ENCODE measurements at places on chromosomes 2 and 18. TPM values are rescaled to one million over a fixed set of nuclear protein-coding genes. Genes with fewer than 3 reads are reported as not detected.

DNA sequence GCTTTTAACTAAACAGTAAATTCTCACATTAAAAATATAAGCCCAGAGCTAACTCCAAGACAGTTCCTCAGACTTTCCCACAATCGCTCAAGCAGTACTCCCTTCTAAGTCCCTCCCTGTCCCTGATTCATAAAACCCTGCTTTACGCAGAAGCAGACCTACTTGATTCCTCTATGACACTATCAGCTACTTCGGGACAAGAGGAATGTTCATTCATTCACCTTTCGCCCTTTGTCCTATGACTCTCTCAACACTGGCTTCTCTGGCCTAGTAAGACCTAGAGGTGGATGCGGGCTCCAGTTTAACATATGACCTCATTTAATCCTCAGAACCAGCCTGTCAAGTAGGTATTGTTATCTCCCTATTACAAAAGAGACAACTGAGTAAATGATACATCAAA lies 10.2 kb downstream of the LPIN2 start:
- DNase-seq: no peak

GRCh38 chr2:133970641-133971040 lies 283.2 kb upstream of the MGAT5 start:
- DNase-seq: no peak

- no peak for DNase-seq
These were observed 22.4 kb upstream of the SSB start for GRCh38 chr2:169776252-169776761.

DNA sequence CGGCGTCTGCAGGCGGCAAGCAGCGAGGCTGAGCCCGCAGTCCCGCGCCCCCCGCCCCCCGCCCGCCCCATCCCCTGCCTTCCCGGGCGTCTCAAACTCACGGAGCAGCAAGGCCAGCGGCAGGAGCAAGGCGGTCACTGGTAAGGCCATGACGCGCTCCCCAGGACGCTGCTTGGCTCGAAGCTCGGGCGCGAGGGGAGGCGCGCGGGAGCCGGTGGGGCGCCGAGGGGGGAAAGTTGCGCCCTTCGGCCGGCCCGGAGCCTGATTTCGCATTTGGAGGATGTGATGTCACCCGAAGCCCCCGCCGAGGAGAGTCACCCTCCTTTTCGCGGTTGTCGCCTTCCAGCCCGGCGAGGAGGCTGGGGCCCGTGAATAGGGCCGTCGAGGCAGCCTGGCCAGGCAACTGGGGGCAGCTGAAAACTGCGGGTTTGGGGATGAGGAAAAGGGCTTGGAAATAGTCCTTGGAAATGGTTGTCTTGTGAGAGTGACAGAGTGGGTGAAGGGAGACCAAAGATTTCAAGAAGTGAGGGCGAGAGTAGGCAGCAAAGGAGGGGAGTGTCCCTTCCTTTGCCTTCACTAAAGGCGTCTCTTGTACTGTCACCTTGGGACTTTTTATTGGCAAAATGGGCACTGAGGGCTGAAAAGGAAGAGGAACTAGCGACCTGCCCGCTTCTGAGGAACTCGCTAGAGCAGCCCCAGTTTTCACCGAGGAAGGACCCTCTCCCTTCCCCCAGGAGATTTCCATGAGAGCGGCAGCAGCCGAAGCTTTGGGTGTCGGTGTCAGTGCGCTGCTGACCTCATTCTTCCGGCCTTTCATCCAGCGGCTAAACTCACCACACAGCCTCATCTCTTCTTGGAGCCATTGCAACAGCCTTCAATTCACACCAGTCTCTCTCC lies at the start of gene CD8A:
Gene CD8A, minus strand, starts transcription at position 238 of the 897 bp plus-strand sequence. Its CDS starts 88 bp downstream, at position 150.
- DNase-seq: no peak

Gene CERKL
- polyA plus RNA-seq: 0.08 TPM

DNA sequence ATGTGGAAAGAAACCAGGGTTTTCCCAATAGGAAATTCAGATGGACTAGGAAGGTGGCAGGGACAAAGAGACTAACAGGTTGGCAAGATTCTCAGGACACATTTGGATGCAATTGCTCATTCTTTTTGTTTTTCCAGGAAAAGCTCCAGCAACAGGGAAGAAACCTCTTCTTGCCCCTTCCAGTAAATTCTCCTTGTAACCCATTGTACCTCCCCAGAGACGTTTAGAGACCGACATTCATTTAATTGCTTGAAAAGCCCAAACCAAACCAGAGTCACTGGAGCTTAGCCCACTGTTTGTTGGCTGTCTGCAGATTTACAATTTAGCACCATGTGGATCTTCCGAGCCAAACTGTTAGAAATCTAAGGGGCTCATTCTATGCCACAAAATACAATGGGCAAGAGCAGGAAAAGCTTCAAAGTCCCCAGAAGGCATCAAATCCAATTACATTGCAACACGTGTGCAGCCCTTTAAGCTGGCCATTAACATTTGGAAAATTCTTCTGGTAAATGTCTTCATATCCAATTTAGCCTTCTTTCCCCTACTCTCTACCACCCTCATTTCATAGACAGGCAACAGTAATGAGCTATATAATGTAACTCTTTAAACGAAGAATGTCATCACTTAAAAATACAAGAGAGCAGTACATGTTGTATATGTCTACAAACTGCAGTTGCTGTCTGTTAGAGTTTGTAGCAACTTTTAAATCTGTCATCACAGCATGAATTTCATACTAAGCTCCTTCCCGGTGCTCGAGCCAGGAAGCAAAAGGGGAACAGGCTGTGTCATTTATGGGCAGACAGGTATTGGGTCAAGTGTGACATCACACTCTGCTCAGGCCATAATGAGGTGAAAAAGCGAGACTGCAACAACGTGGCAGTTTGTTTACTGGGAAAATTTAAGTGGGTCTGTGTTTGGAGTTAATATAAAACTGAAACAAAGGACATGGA lies 235.6 kb upstream of the HNRNPA3 start:
- DNase-seq: no peak

DNA sequence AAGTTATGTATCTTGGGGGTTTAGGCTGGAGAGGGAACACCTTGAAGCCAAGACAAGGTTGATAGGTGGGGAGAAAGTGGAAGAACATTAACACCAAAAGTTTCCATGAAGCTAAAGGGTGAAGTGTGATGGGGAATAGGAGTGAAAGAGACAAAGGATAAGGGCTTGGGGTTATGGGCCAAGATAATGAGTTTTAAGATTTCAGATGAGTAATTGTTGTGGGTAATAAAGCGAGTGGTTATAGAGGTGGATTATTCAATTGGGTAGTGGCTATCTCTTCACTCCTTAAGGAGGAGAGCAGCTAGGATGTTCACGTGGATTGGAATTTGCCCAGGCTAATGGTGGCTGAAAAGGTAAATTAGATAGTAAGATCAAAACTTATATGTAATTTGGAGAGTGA lies 29.8 kb downstream of the EML4 start:
- no peak for DNase-seq

DNA sequence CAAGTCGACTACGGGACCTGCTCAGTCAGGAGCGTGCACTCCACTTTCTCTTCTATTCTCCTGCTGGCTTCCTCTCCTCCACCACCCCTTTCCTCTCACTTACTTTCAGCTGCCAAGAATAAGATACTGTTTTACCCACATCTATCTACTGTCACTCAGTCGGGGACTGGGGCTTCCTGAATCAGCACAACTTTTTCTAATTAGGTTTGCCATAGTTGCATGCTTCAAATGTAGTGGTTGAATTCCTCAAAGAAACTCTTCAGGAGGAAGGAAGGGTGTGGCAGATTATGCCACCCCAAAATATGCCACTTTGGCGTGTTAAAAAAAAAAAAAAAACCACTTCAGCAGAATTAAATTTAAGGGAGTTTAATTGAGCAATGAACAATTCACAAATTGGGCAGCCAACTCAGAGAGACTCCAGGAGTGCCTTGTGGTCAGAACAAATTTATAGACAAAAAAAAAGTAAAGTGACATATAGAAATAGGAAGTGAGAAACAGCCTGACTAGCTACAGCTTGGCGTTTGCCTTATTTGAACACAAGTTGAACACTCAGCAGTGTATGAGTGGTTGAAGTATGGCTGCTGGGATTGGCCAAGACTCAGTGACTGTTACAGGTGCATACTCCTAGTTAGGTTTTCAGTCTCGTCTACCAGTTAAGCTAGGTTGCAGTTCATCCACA lies 32.5 kb upstream of the RMDN2 start:
- DNase-seq: no peak

DNA sequence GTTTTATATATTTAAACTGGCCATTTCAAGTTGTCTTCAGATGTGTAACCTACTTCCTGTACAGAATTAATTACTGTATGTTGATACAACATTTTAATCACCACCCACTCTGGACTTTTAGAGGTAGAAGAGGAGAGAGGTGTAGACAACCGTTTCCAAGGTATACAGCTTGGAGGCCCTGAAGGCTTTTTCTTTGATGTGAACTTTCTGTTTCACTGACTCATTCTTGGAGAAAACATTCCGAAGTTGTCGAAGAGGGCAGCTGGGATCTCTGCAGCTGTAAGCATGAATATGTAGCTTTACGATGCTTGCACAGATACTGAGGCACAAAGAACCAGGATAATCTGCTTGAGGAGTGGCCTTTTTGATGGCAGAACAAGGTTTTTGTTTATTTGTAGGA lies 137.0 kb downstream of the NCKAP5 start:
- DNase-seq: peak; percentile 30

GRCh38 chr2:208415897-208416296 lies 9.3 kb downstream of the PTH2R start:
- DNase-seq: no peak

DNA sequence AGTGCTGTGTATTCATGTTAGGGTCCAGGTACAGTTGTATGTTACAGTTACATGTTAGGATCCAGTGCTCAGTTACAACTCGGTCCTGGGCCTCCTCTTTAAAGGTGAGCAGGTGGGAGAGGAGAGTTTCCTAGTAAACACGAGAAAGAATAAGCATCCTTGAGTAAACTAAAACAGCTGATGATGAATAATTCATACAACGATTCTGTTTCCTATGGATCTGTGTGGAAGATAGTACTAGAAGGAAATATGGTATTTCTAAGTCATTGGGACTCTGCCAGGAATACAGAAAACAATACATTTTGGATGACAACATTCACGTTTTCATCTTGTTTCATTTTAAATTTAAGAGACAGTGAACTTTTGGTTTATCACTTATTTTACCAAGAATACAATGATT lies 29.5 kb downstream of the SNTG2 start:
- no peak for DNase-seq

GRCh38 chr2:136025057-136025973 lies 39.9 kb upstream of the DARS1 start:
- DNase-seq: no peak

DNA sequence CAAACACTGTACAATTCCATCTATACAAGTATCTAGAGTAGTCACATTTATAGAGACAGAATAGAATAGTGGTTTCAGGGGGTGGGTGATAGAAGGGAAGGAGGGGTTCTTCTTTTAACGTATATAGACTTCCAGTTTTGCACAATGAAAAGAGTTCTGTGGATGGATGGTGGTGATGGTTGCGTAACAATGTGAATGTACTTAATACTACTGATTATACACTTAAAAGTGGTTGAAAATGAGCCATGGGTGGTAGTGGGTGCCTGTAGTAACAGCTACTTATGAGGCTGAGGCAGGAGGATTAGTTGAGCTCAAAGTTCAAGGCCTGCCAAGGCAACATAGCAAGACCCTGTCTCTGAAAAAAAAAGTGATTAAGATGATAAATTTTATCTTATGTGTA lies 85.8 kb downstream of the SETBP1 start:
- no peak for DNase-seq

DNA sequence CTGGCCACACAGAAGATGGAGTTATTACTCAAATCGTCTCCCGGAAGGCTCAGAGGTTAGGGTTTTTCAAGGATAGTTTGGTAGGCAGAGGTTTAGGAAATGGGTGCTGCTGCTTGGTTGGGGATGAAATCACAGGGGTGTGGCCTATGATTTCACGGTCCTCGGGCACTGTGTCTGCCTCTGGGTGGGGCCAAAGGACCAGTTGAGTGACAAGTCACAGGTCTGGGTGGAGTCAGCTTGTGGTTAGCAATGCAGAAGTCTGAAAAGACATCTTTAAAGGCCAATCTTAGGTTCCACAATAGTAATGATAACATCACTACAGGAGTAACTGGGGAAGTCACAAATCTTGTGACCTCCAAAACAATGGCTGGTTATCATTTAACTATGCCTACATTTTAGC lies 387.8 kb downstream of the ZNF521 start:
- DNase-seq: no peak

GRCh38 chr18:49161627-49162026 lies 210.9 kb upstream of the SMAD7 start:
- DNase-seq: no peak

- no peak for DNase-seq
These were observed 127.3 kb upstream of the PIEZO2 start for GRCh38 chr18:11276678-11277077.

DNA sequence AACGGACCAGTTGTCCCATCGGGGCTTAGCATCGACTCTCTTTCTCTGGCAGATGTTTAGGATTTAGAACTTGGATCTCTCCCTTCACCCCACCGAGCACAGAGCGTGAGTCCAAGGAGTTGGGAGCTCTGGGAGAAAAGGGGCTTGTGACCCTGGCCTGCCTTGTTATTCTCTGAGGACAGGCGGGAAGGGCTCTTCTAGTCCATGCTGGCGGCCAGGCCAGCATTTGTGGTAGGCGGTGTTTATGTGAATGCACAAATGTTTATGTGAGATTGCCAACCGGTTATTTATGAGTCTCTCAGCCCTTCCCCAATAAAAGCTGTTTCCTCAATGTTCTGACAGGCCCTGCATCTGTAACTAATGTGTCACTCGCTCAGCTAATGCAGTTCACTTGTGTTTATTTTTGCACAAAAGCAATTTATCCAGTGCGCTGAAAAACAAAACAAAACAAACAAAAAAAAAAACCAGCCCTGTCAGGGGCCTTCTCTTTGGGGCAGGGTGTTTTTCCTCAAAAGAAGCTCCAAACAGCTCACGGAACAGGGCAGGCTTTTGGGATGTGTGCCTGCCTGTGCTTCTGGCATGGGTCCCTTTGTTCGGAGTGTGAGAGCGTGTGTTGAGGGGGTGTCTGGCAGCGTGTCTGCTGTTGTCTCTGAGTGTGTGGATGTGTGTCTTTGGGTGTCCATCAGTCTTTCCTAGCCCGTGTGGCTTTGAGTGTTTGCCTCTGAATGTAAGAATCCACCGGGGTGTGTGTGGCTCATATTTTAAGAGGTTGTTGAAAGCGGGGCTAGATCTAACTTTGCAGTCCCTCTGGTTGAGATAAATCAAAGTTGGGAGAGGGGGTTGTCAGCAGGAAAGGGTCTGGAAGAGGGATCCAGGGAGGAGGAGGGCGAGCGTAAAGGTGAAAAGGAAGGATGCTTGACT lies 52.8 kb upstream of the HAAO start:
- DNase-seq: no peak

GRCh38 chr2:168165985-168166901 lies 81.2 kb downstream of the STK39 start:
- no peak for DNase-seq

Measured in keratinocyte (primary cell).